ENCODE measurements at places on chromosomes 12 and 14.

GRCh38 chr12:53603804-53604203 lies 22.4 kb downstream of the ATF7 start:
- no peak for DNase-seq

DNA sequence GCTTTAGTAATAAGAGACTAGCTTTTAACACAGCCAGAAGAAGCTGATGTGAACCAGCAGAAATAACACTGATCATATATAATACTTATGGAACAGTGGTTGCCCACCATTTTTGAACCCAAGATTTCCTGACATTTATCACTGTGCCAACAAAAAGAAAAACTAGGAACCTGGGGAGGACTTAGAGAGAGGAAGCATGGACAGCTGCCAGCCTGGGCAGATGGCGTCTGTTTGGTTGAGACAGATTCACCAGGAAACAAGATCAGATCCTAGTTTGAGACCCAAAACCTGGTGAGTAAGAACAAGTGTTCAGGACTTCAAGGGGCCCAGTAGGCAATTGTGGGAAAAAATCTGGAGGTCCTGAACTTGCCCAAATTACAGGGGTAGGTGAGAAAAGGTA lies 95.3 kb downstream of the BICD1 start:
- DNase-seq, result no peak

GRCh38 chr12:128261757-128262156 lies 5.2 kb upstream of the TMEM132C start:
- DNase-seq, result no peak

GRCh38 chr12:66915306-66915904 lies 236.5 kb upstream of the GRIP1 start:
- DNase-seq, result no peak

GRCh38 chr12:76883151-76883550 lies 4.3 kb upstream of the CSRP2 start:
- DNase-seq, result no peak

DNA sequence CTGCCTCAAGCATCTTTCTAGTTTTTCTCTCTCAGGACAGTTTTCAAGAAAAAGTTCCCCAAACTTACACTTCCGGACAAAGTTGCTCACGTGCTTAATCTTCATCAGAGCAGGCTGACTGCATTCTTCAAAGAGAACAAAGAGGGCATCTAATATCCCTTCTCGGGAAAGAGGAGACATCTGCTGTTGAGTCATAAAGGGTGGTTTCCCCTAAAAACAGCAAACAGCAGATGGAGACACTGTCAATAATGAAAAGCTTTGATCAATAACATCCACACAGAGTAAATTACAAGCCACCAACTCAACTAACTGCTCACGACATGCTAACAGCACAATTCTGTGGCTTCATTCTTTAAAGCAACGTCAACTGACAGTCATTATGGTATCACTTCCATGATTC lies 8.1 kb downstream of the CIT start:
- no peak for DNase-seq

DNA sequence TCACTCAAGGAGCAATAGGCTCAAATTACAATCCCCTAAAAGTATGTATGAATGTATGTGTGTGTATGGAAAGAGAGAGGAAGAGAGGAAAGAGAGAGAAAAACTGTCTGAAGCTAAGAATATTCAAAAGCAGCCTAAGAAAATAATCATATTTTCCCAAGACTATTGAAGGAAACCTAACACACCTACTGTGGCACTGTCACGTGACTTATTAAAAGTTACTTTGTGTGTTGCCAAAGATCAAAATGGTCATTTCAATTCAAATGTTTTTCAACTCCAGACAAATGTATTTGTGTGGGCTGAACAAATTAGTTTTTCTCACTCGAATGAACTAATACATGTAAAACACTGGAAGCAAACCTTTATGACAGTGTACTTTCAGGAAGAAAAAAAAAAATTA lies 368.9 kb upstream of the RPL10L start:
- no peak for DNase-seq

GRCh38 chr12:64806593-64807460 lies 17.6 kb upstream of the TBC1D30 start:
- DNase-seq, result no peak

- no peak for DNase-seq
Measured at GRCh38 chr12:3761116-3761735, 8.3 kb upstream of the CRACR2A start.

DNA sequence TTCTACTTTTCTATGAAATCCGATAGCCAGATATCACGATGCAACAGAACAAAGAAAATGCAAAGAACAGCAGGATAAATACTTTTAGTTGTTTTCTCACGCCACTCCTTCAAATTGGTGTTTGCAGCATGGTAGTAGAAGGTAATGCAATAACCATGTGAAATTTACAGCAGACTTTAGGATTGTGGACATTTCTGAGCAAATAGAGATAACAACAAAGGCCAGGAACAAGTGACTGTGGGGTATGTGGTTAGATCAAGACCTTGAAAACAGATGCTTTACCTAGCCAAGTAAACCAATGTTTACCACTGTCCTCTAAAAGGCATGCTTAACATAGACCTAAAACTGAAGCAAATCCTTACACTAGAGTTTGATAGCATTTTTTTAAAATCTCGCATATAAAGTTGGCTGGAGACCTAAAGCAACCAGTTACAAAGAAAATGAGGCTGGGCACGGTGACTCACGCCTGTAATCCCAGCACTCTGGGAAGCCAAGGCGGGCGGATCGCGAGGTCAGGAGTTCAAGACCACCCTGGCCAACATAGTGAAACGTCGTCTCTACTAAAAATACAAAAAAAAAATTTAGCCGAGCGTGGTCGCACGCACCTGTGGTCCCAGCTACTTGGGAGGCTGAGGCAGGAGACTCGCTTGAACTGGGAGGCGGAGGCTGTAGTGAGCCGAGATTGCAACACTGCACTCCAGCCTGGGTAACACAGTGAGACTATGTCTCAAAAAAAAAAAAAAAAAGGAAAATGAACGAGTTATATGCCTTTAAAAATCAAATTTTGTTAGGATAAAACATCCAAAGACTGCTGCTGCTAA lies 123.2 kb upstream of the FOXN3 start:
- DNase-seq, result no peak

GRCh38 chr12:59173695-59174094 lies 253.4 kb upstream of the LRIG3 start:
- DNase-seq, result no peak

GRCh38 chr12:105466231-105466900 lies 135.9 kb downstream of the C12orf75 start:
- no peak for DNase-seq

- DNase-seq, result no peak
Measured at GRCh38 chr14:26289891-26290486, 307.8 kb downstream of the NOVA1 start.

- DNase-seq, result no peak
Measured at GRCh38 chr12:113339540-113339939, 4.6 kb upstream of the SLC8B1 start.

GRCh38 chr14:54665946-54666345 lies 99.0 kb downstream of the SAMD4A start:
- no peak for DNase-seq

- no peak for DNase-seq
Measured at GRCh38 chr14:78754059-78754458, 583.9 kb downstream of the NRXN3 start.

- DNase-seq, result no peak
Measured at GRCh38 chr12:82510386-82510785, 152.1 kb downstream of the METTL25 start.
